ENCODE measurements at places on chromosomes 3 and 15.

DNA sequence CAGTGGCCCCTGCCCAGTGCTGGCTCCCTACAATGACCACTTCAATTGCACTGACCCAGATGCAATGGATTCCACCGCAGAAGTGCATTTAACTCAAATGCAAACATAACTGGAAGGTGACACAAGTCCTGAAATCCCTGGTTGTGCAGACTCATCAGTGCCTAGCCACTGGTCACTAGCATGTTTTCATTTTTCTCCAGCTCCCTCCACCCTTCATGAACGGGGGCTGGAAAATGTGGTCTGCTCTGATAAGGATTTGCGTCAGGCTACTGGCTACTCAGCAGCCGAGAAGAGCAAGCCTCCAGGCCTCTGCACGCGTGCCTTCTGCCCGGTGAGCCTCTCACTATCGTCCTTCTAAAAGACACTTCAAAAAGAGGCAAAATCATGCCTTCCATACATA, 27.4 kb upstream of the FURIN start:
- no peak for DNase-seq

GRCh38 chr3:67033079-67033478, 35.0 kb downstream of the KBTBD8 start:
- DNase-seq: no peak

- no peak for DNase-seq
Observed at GRCh38 chr3:126498461-126498860, 19.1 kb downstream of the UROC1 start.

DNA sequence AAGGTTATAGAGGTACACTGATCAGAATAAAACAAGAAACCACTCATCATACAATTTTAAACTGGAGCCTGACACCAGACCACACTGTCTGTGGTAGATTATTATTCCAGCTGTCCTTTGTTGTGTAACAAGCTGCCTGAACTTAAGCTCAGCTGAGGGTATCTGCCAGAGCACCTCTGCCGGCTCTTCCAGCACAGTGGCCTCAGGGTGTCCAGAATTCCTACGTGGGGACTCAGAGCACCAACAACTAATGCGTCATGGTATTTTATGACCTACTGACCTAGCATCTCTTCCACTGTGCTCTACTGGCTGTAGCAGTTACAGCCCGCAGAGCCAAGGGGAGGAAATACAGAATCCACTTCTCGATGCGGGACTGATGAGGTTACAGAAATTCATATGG, 15.6 kb upstream of the RAF1 start:
- no peak for DNase-seq
